Type B pancreatic cell (in vitro differentiated cells): ENCODE measurements at places on chromosomes 2 and 18. TPM values are rescaled to one million over a fixed set of nuclear protein-coding genes. Genes with fewer than 3 reads are reported as not detected.

DNA sequence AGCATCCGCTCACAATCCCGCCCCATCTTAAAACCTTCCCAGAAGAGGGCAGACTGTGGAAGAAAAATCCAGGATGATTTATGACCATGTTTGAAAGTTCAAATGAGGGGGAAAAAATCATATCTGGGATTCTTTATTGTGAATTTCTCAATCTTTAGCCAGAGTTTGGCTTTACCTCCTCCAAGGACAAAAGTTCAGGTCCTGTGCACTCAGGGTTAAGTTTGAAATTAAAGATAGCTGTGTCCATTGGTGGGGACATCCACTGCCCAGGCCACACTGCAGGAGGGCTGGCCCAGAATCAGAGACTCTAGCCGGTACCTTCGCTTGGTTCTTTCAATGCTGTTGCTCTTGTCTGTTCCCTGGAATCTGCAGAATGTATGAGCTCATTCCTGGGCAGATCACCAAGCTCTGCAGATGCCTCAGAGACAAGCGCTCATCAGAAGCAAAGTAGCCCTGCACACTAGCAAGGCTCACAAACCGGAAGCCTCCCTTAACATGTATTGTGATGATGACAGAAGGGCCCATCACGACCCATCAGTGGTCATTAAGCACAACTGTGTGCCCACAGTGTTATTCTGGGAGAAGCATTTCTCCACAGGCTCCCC lies 375.3 kb upstream of the KLHL29 start:
- H3K36me3 ChIP-seq, result no peaks in the 10 kb centered on the region
- no peak for DNase-seq
- no peaks in the 10 kb centered on the region for H3K27me3 ChIP-seq
- H3K4me3 ChIP-seq, result no peak overlapping the region
- no peaks in the 10 kb centered on the region for H3K4me1 ChIP-seq

DNA sequence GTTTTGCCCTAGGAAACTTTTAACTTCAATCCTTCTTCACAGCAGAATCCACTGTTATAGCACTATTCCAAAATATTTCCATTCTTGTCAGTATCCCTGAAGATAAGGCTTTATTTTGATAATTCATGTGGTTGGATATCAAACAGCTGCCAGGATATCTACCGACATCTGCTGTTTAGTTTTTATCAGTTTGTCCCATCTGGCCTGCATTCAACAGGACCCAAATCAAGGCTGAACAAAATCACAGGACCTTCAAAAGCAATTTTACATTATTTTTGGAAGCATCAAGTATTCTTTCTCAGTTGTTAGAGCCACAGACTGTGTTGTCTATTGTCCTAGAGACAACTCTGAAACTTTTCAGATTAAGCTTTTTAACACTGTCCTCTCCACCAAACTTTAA lies 429.0 kb upstream of the PIK3C3 start:
- no peaks in the 10 kb centered on the region for H3K36me3 ChIP-seq
- H3K4me1 ChIP-seq, result peaks cover 4% of the 10 kb centered on the region
- no peak overlapping the region for H3K27ac ChIP-seq
- no peak for DNase-seq

GRCh38 chr2:96088340-96089335 lies 27.7 kb downstream of the ADRA2B start:
- H3K4me1 ChIP-seq, result peaks cover 12% of the 10 kb centered on the region
- no peaks in the 10 kb centered on the region for H3K36me3 ChIP-seq
- H3K27ac ChIP-seq, result no peak overlapping the region
- H3K27me3 ChIP-seq, result no peaks in the 10 kb centered on the region
- no peak overlapping the region for H3K4me3 ChIP-seq
- DNase-seq, result no peak

DNA sequence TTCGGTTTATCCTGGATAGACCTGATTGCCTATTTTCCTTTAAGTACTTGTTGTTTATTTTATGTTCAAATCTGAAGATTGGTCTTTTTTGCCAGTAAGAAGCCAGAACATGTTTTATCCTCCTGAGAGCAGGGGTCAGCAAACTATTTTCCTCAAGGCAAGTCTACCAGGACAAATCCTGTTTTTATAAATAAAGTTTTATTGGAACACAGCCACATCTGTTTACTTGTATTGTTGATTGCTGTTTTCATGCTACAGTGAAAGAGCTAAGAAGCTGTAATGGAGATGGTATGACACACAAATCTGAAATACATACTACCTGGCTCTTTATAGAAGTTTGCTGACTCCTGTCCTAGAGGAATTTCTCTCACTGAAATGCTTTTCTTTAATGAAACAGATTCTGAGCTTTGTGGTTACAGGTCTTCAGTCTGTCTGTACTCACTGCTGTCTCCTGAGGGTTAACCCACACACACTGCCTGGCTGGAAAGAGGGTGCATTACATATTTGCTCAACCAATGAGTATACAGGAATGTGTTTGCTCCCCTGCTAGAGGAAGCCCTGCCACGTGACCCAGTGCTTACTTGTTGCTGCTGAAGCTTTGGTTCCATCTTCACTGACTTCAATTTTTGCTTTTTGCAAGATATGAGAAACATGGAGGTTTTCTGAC lies 22.6 kb downstream of the MRPL44 start:
- DNase-seq, result no peak
- no peaks in the 10 kb centered on the region for H3K4me1 ChIP-seq
- H3K27ac ChIP-seq, result no peak overlapping the region
- H3K36me3 ChIP-seq, result peaks cover 3% of the 10 kb centered on the region
- H3K27me3 ChIP-seq, result no peaks in the 10 kb centered on the region

GRCh38 chr2:150007815-150008430 lies 420.3 kb upstream of the MMADHC start:
- H3K27ac ChIP-seq, result peak overlapping the region; percentile 53
- no peak overlapping the region for H3K4me3 ChIP-seq
- no peaks in the 10 kb centered on the region for H3K27me3 ChIP-seq
- H3K4me1 ChIP-seq, result peaks cover 10% of the 10 kb centered on the region
- no peaks in the 10 kb centered on the region for H3K36me3 ChIP-seq
- DNase-seq, result no peak

The CCDC74B gene
- 10.3 and 15.4 TPM in 2 replicates for total RNA-seq
